NCI-H526 treated with DMSO at 0.1 percent for 48 hours (cell line): ENCODE measurements at places on chromosomes 5 and 9.

- DNase-seq: no peak
Measured at GRCh38 chr9:108258640-108259039, 597.1 kb downstream of the ACTL7B start.

DNA sequence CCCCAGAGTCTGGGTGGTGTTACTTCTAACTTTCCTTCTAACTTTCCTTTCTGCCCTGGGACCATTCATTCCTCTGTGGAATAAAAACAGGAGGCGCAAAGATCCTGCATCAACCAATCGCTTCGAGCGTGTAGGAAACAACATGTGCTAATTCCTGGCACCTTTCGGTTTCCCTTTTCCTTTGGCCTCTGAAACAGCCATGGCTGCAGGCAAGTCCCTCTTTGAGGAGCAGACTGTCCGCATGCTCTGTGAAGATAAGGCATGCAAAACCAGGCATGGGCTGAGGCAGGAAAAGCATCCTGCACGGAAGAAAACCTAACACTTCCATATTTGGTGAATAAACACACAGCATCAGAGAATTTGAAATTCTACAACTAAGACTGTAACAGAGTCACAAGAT is 128.3 kb downstream of the HSD17B3 start:
- no peak for DNase-seq

- DNase-seq: no peak
Measured at GRCh38 chr5:15926586-15926985, 253.0 kb downstream of the MARCHF11 start.

DNA sequence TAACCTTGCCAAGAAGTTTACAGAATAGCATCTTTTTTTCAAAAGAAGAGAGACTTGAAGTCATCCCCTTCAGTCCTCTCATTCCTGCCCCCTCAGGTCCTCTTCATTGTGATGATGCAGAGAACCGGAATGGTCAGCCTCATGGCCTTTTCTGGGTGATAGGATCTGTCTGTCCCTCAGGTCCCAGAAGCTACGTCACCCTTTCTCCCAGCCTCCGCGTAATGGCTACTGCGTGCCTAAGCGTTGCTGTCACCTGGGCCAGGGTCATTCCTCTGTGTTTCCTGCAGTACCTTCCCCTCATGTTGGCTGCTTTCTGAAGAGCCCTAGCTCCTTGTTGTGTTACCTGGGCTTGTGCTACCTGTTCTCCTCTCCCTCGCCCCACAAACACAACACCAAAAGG is 4.7 kb downstream of the PIK3R1 start:
- no peak for DNase-seq

GRCh38 chr9:17011880-17012279 is 123.0 kb upstream of the CNTLN start:
- DNase-seq: no peak

- DNase-seq: no peak
Measured at GRCh38 chr9:131117121-131117761, 8.1 kb upstream of the NUP214 start.

DNA sequence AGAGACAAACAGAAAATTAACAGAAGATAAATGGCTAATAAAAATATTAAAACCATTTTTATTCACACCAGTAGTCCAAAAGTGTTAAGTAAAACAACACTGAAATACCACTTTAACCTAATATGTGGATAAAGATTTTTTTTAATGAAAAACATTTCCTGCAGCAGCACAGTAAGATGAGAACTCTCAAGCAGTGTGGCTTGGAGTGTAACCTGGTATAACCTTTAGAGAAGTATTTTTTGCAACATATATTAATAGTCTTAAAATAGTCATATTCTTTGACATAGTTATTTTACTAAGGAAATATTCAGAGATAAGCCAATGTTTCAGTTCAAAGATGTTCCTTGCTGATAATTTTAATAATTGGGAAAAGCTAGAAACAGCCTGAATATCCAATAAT is 644.4 kb downstream of the PDE4D start:
- no peak for DNase-seq

- no peak for DNase-seq
Measured at GRCh38 chr9:96140296-96141127, 161.5 kb downstream of the HSD17B3 start.

GRCh38 chr5:10582512-10582897 is 18.6 kb downstream of the ANKRD33B start:
- no peak for DNase-seq

DNA sequence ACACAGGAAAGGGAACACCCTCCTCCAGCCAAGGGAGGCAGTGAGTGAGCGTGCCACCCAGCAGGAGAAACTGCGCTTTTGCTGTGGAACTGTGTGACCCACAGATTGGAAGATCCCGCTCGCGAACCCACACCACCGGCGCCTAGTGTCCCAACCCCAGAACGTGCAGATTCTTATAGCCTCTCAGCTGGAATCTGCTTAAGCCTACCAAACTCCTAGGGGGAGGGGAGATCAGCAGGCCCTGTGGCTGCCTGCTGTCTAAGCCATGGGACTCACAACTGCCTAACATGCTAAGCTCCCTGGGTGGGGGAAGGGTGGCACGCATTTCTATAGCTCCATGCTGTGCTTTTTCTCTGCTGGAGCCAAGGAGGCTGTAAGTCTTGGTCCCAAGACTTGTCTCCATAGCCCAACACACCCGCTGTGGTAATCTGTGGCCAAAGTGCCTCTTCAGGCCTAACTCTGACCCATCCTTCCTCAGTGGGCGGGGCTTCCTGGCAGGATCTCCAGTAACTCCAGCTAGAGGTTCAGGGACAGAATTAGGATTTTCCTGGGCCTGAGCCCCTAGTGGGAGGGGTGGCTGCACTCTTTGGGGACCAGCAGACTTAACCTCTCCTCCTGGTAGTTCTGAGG is 485.0 kb downstream of the TAF11L14 start:
- no peak for DNase-seq

- no peak for DNase-seq
Measured at GRCh38 chr9:19660019-19660418, 128.8 kb downstream of the SLC24A2 start.
